ENCODE measurements at places on chromosomes 16 and 17.

DNA sequence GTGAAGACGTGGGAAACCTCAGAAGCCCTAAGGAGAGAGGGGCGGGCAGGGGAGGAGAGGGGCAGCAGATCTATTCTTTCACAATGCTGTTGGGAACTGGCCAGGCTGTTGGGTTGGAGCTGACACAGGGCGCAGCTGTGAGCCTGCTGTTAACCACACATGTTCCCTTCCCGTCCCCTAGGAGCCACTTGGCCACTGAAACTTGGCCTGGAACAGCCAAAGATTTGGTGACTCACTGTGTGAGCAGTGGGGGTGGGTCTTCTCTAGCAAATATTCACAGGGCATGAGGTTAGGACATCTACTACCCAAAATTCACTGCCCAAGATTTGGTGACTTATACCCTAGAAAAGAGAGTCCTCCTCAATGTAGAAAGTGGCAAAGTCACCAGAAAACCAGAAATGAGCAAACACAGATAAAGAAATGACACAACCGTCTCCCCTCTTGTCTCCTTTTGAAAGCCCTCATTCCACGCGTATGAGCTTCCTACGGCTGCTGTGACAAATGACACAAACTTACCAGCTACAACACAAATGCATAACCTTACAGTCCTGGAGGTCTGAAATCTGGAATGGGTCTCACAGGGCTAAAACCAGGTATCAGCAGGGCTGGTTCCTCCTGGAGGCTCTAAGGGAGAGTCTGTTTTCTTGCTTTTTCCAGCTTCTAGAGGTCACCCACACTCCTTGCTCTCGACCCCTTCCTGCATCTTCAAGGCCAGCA, 6.3 kb downstream of the TBC1D16 start:
- peak; percentile 85 for DNase-seq

DNA sequence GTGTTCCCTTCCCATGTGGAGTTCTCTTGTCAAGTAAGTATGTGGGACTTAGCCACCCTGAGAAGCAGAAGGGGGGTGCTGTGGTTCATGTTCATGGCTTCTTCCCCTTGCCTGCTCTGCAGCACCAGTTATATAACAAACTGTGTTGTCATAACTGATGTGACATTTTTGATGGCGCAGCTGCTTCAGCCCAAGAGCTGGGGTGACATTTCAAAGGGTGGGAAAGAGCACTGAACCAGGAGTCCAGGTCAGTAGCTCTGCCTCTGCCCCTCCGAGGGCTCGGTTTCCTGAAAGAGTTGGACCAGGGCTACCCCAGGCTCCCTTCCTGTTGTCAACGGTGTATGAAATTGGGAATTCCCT, 7.4 kb downstream of the GNAO1 start:
- no peak for DNase-seq

- no peak for DNase-seq
Measured at GRCh38 chr16:69293401-69293800, 17.7 kb upstream of the VPS4A start.

- DNase-seq: no peak
Measured at GRCh38 chr17:64686705-64687104, 24.6 kb upstream of the SMURF2 start.

GRCh38 chr16:73083271-73083670, 35.3 kb upstream of the ZFHX3 start:
- DNase-seq: no peak

DNA sequence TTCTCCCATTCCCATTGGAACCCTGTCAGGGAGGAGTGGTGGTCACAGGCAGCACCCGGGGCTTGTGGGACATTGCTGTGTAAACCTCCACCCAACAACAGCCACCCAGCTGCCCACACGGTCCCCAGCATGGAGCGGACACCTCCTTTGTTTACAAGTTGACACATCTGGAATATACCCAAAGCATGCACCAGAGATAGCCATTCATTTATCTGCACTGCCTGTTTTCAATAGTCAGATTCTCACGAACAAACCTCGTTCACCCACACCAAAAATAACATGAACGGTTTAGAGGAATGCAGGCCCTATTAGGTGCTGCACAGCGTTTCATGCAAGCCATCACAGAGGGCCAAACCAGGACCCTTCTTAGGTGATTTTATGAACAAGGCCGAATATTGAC, 244.8 kb downstream of the FOXL1 start:
- DNase-seq: peak; percentile 37

- DNase-seq: no peak
Measured at GRCh38 chr17:10735251-10735650, 5.4 kb upstream of the TMEM220 start.

DNA sequence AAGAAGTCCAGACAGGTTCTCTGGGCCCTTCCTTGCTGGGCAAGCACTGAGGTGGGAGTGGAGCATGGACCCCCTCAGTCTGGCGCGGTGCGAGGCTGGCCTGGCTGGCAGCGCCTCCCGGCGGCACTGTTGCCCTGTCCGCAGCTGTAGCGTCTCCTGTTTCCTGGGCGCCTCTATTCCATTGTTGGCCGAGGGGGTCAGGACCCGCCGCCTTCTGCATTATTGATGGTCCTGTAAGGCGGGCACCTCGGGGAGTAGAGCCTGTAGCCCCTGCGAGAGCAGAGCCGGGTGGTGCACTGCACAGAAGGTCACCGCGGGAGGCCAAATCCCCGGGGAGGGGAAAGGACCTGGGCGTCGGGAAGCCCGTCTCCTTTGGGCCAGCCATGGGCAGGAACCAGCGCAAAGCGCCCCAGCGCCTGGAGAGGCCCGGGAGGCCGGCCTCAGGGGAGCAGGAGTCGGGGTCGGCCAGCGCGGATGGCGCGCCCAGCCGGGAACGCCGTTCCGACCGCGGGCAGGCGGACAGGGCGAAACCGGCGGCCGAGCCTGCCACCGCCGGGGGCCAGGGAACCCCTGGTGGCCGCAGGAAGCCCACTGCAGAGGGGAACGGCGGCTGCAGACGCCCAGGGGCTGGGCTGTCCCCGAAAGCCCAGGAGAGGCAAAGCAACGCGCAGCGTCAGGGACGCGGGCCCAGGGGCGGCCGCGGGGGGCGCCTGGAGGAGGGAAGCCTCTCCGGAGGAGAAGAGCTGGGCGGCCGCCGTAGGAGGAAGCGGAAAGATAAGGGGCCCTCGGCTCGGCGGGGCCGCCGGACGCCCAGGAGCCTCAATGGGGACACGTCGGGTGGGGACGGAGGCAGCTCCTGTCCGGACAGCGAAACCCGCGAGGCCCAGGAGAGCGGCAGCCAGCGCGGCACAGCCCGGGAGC, at the start of gene MYO15B:
Gene MYO15B (plus strand): TSS at position 126 of the 921 bp plus-strand sequence. CDS start 258 bp downstream, at position 384.
- DNase-seq: peak; percentile 14
